ENCODE measurements at places on chromosomes 5 and 9. TPM values are rescaled to one million over a fixed set of nuclear protein-coding genes. Genes with fewer than 3 reads are reported as not detected.

- DNase-seq: no peak
Measured at GRCh38 chr9:38700695-38701094, 19.2 kb downstream of the FAM240B start.

LCN9 gene
- total RNA-seq: not detected

NAIP gene
- 7.2 TPM for total RNA-seq

- DNase-seq: no peak
Measured at GRCh38 chr5:79202076-79202475, 33.9 kb upstream of the JMY start.

LCN6 gene
- total RNA-seq: not detected

ZNF169 gene
- total RNA-seq: 9.4 TPM

PCDHA3 gene
- not detected for total RNA-seq

DNA sequence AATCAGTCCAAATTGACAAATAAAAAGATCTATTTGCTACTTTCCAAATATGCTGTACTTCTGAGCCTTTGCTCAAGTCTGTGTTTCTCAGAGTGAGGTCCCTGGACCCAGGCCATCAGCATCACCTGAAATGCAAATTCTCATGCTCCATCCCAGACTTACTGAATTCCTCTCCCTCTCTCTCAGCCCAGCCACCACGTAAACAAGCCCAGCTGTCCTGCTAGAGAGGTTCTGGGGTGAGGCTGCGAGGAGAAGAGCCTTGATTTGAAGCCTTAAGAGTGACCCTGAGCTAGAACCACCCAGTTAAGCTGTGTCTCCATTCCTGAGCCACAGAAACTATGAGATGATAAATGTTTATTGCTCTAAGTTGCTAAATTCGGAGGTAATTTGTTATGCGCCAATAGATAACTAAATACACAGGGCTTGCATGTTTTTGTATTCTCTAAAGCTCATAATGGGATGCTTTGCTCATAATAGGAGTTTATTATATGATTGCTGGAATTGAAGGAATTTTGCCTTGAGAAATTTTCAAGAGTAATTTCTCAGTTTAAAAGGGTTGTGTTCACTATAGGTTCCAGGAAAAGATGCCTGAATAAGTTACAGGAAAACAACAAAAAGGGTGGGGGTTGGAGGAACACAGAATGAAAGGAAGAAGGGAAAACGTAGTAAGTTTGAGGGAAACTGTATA lies 98.9 kb upstream of the SPATA31D4 start:
- no peak for DNase-seq

DNA sequence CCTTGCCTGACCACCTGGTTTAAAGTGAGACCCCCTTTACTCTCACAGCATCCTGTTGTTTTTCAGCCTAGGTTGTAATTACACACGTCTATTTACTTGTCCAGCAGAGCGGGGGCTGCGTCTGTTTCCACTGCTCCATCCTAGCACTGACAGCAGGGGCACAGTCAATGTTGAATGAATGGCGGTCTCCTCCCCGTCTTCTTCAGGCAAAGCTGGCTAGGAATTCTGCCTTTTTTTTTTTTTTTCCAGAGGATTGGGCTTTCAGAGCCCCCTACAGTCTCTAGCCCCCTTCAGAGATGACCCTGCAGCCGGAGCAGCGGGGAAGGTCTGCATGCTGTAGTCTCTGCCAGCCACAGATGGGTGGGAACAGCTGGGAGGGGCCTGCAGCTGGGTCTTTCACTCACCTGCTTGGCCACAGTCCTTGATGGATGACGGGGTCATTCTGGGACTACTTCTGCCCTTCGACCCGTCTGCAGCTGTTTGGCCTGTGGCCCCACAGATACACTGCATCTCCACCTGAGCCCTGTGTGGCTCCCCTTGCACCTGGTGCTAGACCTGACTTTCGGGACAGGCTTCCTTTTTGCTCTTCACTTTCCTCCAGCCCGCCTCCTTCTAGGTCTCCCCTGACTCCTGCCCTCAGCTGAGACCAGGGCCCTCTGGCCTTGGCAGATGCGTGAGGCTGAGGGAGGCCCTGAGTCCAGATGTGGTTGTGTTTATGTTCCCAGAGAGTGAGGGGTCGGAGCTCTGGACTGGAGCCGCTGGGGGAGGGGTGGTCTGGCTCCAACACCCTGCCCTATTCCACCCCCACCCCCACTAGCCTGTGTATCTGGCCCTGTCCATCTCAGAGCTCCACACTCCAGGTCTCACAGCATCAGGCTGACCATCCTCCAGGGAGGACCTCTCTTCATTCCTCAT lies 8.0 kb downstream of the PITX1 start:
- DNase-seq: no peak

- no peak for DNase-seq
Measured at GRCh38 chr9:73896061-73896460, 601.1 kb upstream of the RORB start.

COL5A1 gene
- total RNA-seq: not detected
